Astrocyte of the hippocampus (primary cell): ENCODE measurements at places on chromosomes 1 and 21.

- DNase-seq = no peak
Observed at GRCh38 chr1:178345807-178346206, 151.0 kb downstream of the CLEC20A start.

DNA sequence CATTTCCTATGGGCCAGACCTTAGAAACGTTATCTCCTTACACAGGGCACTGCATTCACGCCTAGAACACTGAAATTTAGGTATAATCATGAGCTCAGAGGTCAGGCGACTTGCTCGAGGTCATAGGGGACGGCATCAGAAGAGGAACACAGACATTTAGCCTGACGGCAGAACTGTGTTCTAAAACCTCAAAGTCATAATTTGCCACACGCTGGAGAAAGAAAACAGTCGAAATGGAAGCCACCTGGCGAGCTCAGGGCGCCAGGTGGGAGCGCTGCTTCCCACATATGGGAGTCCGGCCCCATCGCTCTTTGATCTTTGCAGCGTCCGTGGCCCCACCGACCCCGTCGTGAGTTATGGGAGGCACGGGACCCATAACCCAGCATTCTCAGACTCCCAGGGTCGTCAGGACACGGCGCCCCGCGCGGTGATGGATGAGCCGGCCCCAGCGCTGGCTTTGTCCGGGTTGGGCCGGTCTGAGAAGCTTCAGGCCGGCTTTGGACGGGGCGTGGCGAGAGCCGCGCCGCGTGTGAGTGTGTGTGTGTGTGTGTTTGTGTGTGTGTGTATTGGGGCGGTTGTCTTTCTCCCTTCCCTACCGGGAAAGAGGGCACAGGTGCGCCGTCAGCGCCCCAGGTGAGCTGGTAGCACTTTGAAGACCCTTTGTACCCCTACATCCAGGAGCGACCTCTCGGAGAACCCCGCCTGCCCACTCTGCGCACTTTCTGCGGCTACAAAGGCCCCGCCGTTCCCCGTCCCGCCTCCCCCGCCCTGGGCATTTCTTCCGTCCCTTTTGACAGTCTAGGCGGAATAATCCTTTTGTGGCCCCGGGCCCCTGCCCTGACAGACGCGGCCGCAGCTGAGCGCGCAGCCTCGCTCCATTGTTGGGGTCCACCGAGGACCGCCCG is 861 bp upstream of the DRAXIN start:
- DNase-seq = peak; percentile 67

- DNase-seq = peak; percentile 64
Observed at GRCh38 chr1:74193908-74194307, 4.1 kb downstream of the LRRIQ3 start.

GRCh38 chr1:54227091-54227602 is 27.2 kb downstream of the MRPL37 start:
- DNase-seq = peak; percentile 87

DNA sequence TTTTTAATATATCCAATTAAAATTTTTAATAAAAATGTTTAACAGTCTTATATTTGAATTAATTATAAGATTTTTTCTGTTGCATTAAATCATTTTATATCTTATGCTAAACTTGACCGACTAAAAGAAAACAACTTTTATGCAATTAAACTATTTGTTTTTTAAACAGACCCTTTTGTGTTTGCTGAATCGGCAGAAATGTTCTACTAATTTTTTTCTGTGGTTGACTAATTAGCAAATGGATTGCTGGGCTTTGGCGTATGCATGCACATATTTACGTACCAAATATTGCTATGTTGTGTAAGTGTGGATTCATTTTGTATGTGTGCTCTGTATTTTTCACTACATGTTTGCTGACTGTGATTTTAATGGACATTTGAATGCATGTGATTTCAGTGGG is 174.8 kb downstream of the PBX1 start:
- no peak for DNase-seq

DNA sequence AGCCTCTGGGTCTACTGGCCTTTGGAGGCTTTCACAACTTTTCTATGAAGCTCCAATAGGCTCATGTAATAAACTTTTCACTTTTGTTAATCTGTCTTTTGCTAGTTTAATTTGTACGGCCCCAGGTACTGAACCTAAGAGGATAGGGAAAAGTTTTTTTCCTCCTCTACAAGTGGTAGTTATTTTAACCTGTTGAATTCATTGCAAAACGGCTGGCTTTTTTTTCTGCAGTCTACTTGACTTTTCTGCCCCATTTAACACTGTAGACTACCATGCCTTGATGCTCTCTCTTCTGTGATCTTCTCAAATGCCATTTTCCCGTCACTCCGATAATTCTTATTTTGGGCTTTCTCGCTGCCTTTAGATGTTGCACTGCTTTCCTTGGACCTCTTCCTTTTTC is 43.6 kb upstream of the DR1 start:
- no peak for DNase-seq
